NCI-H526 treated with DMSO at 0.1 percent for 48 hours (cell line): ENCODE measurements at places on chromosomes 2 and 18.

DNA sequence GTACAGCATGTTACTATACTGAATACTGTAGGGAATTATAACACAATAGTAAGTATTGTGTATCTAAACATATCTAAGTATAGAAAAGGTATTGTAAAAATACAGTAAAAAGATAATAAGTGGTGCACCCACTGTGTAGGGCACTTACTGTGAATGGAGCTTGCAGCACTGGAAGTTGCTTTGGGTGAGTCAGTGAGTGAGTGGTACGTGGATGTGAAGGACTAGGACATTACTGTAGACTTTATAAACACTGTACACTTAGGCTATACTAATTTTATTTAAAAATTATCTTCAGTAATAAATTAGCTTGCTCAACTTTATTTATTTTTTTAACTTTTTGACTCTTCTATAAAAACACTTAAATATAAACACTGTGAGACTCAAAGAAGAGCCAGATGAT is 82.6 kb downstream of the MTA3 start:
- no peak for DNase-seq

DNA sequence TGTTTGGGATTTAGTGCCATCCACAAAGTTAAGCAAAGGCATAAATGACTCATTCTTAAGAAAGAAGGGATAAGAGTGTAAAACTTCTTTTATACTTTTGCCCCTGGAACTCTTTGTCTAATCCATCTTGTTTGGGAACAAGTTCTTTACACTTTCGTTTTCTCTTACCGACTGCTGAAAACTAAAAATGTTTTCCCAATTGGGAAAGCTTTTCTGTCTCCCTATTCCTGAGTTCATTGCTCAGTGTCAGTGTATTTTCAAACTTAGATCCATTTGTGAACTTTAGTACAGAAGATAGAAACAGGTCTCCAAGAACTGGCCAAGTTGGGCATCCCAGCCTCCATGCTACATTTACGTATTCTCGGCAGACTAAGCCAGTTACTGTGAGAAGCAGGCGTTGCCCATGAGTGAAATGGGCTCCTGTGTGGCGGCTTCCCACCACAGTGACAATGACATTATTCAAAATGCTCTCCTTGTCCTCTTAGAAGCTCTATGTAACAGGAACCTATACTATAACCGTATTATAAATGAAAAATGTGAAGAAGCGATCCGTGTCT is 51.7 kb downstream of the TGOLN2 start:
- DNase-seq: no peak

- DNase-seq: no peak
These were observed 9.1 kb downstream of the GPR155 start for GRCh38 chr2:174477759-174478158.

- no peak for DNase-seq
These were observed 288 bp upstream of the RDH14 start for GRCh38 chr2:18560797-18561085.

DNA sequence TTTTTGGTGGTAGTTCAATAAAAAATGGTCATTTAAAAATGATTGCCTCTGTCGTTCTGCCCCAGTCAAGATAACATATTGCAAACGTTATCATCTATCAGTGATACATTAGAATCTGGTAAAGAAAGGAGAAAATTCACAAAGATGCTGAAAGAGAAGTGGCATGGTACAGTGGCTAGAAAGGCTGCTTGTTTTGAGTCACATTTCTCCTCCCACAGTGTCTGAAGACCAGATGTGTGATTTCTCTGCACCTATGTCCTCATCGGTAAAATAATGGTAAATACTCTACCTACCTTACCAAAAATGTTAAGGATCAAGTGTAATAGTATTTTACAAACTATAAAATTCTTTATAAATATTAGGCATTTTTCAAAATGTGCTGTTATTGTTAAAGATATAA is 76.1 kb upstream of the NOSTRIN start:
- no peak for DNase-seq

DNA sequence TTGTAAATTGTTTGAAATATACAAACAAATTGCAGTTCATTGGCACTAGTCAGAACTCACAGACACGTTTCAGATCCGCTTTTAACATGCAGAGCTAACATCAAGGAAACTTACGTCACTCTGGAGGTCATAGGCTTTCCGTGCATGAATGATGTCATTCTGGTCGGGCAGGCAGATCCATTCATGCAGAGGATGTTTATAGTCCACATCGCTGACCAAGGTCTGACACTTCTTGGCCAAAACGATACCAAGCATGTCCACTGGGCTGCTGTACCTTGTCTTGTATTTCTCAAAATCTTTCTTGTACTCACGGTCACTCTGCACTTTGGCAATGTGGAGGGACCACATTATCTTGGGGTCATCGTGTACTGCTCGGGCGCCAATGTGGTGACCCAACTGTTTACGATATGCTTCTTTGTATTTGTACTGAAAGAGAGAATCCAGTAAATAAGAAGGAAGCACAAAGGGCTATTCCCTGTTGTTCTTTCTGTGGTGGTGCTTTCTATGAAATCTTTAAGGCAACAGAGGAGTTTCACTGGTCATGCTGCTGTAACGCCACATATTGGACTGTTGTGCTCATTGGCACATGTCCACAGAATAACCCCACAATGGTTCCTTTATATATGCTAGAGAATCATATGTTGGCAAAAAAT is 114.8 kb downstream of the NEB start:
- DNase-seq: no peak

DNA sequence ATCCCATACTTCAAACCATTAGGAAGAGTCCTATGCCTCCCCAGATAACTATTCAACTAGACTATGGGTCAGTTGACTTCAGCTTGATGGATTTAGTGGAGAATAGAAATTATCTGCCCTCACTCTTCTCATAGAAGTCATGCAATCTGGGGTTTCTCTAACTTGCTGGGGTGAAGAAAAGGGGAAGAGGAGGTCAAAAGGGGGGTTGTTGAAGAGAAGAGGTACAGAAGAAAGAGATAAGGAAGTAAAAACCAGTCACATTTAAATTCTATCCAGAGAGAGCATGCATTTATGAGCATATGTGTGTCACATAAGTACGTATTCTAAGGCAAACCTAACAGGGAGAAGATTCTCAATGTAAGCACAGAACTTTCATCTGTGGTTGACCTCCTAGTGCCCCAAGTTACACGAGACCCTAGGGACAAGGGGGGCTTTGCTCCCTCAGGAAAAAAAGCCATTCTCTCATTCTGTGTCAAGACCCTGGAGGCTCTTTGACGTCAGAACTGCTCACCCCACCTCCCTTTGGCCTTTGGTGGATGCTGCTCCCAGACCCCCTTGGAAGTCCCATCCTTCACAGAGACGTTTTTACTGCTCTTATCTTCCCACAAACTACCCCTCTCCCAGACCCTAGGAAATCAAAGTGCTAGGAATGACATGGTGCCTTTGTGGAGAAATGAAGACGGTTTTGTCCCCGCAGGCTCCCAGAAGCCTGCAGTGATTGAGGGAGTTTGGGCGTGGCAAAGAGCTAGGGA is 236.8 kb upstream of the TNP1 start:
- no peak for DNase-seq

DNA sequence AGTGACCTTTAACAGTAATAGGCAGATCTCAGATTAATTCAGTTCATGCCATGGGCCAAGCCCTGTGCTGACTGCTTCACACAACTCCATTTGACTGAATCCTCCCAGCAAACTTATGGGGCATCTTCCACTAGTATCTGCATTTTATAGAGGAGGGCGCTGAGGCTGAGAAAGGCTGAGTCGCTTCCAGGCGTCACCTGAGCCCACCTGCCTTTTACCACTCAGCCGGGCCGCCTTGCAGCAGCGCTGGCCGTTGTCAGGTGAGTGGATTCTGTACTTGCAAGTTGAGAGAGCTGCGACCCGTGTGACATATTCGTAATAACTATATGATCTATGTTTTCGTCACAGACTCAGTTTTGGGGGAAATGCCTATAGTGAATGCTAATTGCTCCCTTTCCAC is 59.3 kb upstream of the B3GNT7 start:
- DNase-seq: no peak

- DNase-seq: no peak
These were observed 158.9 kb upstream of the SLC14A2 start for GRCh38 chr18:45456090-45457021.

GRCh38 chr18:35451032-35451431 is 46.7 kb downstream of the INO80C start:
- no peak for DNase-seq

DNA sequence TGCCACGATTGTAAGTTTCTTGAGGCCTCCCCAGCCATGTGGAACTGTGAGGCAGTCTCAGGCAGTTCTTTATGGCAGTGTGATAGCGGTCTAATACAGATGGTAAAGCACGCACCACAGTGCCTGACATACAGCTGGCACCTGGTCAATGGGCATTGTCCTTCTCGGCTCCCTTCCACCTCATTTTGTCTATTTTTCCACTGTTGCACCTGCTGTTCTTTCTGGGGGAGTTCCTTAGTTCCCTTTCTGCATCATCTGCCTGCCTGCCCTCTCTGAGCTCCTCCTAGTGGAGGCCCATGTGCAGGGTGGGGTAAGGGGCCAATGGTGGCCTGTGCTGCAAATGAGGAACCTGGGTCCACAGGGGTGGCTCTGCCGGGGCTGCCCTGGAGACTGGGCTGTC is 157.6 kb downstream of the LPIN1 start:
- no peak for DNase-seq

GRCh38 chr2:119264781-119265692 is 41.4 kb downstream of the STEAP3 start:
- DNase-seq: peak; percentile 55

DNA sequence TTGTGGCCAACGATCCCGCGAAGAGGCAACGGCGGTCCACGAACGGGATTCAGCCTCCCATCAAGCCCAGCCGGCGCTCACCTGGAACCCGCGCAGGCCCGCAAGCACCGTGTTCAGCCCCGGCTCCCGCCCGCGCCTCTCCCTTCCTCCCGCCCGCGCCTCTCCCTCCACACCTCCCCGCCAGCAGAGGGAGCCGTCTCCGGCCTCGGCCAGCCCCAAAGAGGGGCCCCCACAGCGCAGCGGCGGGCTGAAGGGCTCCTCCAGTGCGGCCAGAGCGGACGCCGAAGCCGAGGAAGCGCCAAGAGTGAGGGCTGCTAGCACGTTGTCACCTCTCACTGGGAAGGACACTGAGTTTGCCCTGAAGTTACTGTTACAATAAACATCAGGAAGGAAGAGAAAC is 55.3 kb upstream of the LAPTM4A start:
- peak; percentile 15 for DNase-seq

DNA sequence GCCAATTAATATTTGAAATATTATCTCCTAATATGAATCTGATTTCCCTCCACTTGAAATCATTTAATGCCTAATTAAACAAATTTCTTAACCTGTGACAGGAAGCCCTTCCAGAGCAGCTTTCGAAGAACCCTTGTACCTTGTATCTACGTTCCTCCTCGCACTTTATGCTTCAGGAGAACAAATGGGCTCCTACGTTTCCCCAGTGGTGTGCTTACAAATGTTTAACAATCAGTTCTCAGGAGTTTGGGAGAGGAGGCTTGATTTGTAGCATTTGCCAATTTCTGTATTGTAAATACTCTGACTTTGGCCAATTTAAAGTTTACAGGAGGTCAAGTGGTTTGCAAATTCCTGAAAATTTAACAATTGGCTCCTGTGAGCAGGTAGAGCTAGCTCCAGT is 327.8 kb downstream of the THSD7B start:
- no peak for DNase-seq

- DNase-seq: no peak
These were observed 3.7 kb upstream of the HES6 start for GRCh38 chr2:238243496-238244076.

DNA sequence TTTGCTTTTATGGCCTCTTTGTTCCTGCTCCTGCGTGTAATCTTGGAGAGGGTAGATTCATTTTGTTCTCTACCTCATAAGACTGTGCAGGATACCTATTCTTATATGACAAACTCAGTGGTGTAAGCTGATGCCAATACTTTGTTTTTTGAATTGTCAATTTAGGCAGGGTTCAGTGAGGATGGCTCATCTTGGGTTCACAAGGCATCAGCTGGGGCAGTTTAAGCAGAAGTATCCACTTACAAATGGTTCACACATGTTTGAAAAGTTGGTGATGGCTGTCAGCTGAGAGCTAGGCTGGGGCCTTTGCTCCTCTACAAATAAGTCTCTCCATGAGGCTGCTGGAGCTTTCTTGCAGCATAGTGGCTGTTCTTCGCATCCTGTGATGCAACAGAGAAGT is 920.6 kb upstream of the PIK3C3 start:
- DNase-seq: no peak

DNA sequence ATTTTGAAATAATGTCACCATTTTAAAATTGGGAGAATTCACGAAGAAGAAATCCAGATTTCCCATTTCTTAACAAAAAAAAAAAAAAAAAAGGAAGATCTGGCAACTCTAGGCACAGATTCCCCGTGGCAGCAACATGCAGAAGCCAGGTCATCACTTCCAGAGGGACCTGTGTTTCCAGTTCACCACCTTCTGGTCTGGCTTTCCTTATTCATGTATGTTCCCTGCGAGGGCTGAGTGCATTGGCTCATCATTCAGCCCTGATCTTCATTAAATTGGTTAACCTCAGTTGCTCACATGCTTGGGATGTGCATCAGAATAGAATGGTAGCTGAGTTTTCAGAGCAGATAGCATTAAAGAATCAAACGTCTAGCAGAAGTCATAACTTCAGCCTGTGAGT is 25.0 kb upstream of the MAP3K20 start:
- no peak for DNase-seq

- DNase-seq: no peak
These were observed 47.4 kb downstream of the VWA3B start for GRCh38 chr2:98134172-98135005.

GRCh38 chr18:74610051-74610615 is 12.5 kb downstream of the ZNF407 start:
- DNase-seq: no peak

DNA sequence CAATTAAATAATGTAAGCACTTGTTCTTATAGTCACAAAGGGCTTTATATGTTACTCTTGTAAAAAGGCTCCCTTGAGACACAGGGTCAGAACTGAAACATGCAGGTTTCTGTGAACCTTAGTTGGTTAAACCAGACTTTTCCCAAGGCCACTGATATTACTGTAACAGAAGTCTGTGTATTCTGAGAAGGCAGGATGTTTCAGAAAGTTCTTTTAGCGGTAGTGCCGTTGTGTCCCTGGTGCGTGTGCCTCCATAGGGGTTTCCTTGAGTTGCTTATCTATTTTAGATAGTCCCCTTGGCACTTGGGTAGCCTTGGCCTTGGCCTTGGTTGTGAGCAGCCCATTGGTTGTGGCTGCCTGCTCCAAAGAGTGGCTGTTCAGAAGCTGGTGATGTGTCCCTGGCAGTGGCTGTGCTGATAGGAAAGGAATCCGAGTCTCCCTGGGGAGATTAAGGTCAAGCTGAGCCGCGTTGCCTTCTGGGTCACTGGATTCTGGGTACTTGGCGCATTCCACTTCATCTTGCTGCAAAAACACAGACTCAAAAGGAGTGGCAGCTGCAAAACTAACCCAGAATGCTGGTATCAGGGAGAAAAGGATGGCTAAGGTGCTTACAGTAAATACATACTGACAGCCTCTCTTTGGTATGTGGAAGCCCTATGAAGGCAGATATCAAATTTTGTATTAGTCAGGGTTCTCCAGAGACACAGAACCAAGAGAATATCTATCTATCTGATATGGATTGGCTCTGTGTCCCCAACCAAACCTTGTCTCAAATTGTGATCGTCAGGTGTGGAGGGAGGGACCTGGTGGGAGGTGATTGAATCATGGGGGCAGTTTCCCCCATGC is 69.7 kb downstream of the FHOD3 start:
- DNase-seq: no peak

- no peak for DNase-seq
These were observed 301.6 kb upstream of the STON1 start for GRCh38 chr2:48228345-48228684.
